ENCODE measurements at places on chromosomes 12 and 14.

DNA sequence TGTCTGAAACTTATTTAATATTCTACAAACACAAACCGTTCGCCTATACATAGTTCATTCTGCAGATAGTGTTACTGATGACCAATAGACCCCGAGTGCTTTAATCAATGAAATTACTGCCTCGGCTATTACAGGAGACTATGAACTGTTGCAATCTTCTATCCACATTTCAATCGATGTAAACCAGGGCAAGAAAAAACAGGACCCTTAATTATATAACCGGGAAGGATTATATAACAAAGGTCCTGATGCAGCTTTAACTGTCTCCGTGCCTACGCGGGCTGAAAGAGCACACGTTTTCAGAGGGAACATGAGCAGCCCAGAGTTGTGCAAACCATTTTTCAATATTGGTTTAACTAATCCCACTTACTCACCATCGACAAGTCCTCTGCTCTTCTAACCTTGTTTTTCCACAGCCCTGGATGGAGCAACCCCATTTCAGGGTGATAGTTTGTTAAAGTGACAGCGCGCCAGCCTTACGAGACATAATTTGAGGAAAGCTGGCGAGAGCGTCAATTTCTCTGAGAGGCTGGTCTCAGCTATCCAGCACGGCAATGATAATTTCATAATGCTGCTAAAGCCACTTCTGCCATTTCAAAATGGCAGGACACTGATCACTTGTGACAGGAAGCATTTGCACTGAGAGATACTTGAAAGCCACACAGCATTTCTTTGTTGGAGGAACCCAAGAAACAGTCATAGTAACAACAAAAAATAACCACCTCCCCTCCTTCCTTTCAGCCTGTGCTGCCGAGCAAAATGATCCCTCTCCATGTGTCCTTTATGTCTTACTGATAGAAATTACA lies 184.6 kb downstream of the FOXN3 start:
- no peak for DNase-seq

DNA sequence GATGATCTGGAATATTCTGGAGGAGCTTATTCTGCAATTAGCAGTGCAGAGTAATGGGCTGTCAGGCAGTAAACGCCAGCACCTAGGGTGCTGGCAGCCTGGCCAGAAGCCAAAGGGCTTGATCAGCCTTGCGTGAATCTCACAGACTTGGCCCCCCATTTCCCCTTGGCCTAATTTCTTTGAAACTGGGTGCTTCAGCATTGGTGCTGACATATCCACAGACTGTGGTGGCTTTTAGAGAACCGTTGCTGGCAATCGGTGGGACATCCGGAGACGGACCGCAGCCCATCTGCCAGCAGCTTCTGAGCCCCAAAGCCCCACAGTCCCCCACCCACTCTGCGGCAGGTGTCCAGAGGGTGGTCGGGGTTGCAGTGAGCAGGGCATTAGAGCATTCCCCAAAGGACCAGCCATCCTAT lies 157.1 kb downstream of the CALM1 start:
- DNase-seq = peak; percentile 28

GRCh38 chr12:83121897-83122622 lies 435.4 kb downstream of the TMTC2 start:
- DNase-seq = no peak

- DNase-seq = no peak
Observed at GRCh38 chr12:115273456-115273855, 589.5 kb upstream of the TBX3 start.

DNA sequence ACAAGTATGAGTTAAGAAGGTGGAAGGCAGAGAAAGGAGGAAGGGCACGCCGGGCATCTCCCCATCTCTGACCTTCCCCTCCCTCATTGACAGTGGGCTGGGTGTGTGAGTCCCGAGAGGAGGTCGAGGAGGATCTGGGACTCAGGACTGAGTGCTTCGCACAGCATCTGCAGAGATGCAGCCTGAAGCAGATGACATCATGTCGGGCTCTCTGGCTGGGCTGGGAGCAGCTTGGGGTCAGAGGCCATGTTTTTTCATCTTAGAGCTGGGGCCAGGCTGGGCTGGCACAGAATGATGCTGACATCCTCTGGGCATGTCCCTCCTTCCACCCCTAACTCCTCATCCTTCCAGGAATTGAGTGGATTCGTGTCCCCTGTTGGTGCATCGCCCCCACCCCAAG lies 43.5 kb downstream of the CMKLR1 start:
- no peak for DNase-seq

- peak; percentile 79 for DNase-seq
Observed at GRCh38 chr12:49369411-49370145, 2.3 kb downstream of the SPATS2 start.

GRCh38 chr14:59190372-59190771 lies 1.9 kb downstream of the DAAM1 start:
- no peak for DNase-seq

DNA sequence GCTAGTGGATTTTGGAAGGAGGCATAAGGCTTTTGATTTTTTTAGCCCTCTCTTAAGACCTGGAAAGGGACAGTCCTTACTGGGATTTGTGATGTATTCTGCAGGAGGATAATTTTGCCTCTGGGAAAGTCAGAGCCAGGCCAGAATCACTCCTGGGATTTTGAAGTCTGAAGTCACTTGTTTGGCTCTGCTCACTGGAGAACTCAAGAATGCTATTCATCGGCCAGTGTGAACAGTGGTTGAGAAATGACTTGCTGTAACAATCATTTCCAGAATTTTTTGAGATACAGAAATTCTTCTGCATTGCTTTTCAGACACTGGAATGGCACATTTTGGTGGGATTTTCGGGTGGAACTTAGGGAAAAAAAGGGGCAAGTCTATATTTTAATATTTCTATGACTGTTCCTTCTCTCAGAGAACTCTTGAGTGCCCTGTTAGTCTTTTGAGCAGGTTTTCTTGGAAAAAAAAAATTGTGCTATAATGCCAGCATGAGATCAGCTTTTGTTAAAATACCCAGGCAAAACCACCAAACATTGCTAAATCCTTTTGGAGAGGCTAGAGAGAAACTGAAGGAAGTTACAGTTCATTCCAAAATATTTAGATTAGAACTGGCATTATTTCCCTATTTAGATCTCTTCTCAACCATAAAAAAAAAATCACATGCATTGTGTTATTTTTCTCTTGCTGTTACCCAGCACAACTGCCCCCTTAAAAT lies 26.1 kb upstream of the BHLHE41 start:
- no peak for DNase-seq

- no peak for DNase-seq
Observed at GRCh38 chr14:96508900-96509299, 6.7 kb downstream of the PAPOLA start.

DNA sequence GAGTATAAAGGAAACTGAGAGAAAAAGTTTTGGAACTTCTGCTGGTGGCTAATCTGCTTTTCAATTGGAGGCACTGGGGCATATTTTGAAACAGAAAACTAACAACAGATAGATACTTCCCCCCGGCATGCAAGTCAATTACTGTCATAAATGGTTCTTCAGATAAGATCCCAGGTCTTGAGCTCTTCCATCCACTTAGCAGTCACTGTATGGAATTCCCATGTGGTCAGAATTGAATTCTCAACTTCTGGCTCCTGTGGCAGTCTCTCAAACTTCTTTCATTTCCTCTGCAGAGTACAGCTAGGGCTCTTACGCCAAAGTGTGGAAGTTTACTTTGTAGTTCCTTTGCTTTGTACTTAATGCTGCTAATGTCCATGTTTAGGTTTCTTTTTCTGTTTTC lies 452.2 kb downstream of the IPO8 start:
- no peak for DNase-seq

DNA sequence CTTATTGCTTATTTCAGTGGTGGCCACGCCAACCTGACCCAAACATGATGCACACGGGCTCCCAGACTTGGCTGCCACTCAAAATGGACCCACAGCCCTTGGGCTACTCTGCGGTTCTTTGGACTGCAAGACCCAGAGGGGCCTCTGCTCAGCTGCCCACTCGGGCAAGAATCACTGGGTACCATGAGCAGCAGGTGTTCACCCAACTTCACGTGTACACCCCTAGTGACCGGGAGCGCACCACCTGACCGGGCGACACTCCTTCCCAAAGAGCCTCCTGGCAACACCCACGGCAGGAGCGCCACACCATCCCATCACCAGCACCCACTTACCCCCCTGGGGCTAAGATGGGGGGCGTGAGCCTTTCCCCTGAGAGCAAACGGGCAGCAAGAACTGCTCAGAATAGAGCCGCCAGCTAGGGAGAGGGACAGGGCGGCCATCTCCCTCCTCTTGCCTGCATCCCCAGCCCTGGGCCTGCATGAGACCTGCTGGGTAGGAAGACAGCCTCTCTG lies 32.0 kb downstream of the CCNK start:
- DNase-seq = no peak

DNA sequence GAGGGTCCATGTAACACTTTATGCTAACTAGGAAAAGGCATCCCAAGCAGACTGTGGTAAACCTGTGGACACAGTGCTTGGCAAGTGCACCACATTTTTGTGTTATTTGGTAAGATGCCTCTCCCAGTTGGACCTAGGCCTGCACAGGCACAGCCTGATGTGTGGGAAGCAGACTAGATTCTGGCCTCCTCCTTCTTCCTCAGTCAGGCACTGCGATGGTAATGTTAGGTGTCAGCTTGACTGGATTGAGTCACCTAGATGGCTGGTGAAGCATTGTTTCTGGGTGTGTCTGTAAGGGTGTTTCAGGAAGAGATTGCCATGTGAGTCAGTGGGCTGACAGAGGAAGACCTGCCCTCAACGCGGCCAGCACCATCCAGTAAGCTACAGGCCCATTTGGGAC lies 25.3 kb upstream of the RHOJ start:
- DNase-seq = no peak

DNA sequence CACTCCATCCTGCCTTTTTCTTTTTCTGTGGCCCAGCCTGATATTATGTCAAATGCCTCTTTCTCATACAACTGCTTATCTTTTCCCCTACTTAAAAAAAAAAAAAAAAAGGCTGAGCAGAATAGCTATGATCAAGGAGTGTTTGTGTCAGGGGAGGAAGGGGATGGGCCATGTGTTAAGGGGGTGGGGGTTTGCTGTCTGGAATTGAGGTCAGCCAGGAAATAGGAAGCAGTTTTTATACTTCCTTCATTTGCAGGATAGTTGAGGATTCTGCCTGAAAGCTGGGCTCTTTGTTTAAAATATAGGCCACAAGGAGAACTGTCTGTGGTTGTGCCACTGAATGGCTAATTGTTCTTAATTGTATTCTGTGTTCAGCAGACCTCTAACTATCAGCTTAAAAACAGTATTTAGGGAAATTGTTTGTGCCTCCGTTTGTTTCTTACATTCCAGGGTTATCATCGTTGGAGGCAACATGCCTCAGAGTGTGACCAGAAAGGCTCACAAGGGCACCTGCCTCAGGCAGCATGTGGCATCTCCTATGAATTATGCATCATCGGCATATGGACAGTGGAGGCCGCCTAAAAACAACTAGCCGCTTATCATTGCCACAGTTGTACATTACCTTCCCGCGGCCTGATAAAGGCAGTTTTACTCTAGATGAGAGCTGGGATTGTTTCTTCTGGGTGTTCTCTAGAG lies 96.0 kb downstream of the SRGAP1 start:
- DNase-seq = no peak

DNA sequence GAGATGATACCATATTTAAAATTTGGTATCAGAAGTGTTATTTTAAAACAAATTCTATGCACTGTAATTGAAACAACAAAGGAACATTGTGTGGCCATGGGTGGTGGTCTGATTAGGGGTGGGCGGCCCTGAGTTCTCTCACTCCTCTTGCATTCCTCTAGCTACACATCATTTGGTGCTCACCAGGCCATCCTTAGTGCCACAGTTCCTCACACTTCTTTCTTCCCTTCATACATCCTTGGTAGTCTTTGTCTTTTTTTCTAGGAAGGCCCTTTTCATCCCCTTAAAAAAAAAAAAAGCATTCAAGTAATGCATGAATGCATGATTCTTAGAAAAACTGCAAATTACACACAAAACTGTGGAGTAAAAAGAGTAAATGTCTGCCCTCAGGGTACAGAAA lies 2.4 kb upstream of the MANSC4 start:
- DNase-seq = no peak

- no peak for DNase-seq
Observed at GRCh38 chr12:12701457-12701856, 5.5 kb upstream of the GPR19 start.
